NCI-H1436 (cell line): ENCODE measurements at places on chromosomes 6 and 20.

DNA sequence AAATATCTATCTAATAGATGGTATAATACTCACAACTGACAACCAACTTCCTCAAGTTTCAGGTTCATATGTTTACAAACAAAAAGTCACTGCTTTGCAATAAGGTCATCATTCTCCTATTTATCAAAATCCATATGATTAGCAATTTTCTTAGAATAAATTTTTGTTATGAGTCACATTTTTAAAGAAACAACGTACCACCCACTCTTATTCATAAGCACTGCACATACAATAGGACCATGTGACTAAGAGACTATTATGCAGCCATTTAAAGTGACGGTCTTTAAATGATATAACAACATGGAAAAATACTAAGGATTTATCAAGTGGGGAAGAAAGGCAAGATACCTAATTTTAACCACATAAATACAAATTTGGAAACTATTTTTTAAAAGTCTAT lies 40.0 kb downstream of the REPS1 start:
- no peak for DNase-seq

GRCh38 chr6:95087394-95088097 lies 489.8 kb upstream of the MANEA start:
- peak; percentile 91 for DNase-seq

DNA sequence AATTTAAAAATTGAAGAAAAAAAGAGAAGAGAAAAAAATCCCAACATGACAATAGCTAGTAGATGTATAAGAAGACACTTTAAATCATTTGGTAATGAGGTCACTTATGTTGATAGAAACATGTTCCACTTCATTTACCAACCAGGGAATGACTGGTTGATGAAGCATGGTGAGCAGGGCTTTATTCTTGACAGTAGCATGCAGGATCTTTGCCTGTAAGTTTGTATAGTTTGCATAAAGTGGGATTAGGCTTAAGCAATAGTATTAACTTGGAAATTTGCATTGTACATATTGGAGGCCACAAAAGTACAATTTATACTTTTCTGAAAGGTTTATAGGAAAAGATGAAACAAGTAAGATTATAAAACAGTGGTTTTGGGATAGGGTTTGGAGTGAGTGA lies 67.0 kb downstream of the NOX3 start:
- DNase-seq: no peak

DNA sequence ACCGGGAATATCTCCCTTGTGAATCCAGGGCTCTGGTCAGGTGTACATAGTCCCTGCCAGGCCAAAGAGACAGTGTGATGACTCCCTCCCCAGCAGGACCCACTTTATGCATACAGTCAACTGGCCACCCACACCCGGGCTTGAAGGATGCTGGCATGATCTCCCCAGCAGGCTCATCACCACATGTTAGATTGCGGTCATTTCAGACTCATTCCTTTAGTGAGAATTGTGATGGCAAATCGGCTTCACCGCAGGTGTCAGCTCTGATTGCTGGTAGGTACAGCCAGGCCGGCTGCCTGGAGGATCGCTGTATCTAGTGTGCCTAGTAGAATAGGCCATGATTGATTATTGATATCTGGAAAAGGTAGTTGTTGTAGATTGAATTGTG lies 24.5 kb downstream of the CD83 start:
- no peak for DNase-seq

DNA sequence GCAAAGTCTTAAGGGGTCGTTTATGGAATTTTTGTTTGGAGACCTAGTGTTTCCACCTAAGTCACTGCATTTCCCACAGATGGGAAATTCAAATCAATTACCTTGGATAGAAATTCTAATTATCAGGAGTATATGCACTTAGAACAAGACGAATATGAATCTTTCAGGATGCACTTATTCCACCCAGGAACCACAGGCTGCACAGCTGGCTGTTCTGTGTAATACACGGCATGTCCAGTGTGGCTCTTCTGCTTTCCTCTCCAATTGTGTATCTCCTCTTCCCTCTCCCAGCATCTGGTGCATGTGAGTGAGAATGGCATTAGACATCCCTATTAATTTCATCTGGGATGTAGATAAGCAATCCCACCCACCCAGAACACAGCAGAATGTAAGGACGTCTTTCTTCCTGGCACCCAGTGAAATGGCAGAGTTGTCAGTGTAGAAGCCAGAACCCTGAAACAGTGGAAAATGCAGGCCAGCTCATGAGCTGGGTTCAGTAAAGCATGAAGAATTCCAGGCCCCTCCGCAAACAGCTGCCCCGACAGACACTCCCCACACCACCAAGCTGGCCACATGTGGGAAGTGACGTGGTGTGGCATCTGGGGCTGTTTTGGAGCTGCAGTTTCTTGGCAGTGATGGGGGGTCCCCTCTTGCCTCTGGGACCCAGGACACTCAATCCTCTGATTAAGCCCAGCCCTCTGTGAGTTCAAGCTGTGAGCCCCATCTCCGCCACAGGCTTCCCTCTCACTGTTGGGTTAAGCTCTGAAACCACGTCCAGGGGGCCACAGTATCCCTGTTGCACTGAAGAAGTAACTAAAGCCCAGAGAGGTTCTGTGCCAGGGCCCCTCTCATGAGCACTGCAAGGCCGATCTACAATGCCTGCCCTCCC lies 180.1 kb upstream of the CST7 start:
- DNase-seq: no peak

GRCh38 chr6:34189806-34190503 lies 44.1 kb upstream of the GRM4 start:
- DNase-seq: no peak

GRCh38 chr20:44582311-44583025 lies at the start of gene PKIG:
Gene PKIG (plus strand): TSS chr20:44582579. CDS start chr20:44614557, 31,978 bp downstream.
- no peak for DNase-seq

DNA sequence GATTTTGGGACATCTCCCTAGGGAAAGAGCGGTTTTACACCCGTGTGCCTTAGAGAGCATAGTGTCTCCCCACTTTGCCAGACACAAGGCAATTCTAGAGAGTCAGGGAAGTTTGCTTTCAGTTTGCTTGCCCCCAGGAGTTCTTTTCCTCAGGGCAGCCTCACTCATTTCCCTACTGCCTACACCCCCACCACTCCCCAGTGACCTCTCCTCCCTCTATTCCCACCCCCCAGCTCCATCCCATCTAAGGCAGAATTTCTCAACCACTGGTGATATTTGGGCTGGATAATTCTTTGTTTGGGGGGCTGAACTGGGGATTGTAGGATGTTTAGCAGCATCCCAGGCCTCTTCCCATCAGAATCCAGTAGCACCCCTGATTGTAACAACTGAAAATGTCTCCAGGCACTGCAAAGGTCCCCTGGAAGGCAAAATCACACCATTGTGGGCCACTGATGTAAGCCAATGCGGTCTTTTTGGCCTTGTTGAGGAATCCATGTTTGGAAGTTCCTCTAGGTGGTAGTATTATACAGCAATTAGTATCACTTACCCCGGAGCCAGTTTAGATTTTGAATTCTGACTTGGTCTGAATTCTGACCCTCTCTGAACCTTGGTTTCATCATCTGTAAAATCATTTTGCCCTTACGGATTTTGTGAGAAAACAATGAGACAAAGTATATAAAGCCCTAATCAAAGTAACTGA lies 1.3 kb downstream of the EPPIN start:
- DNase-seq: no peak

DNA sequence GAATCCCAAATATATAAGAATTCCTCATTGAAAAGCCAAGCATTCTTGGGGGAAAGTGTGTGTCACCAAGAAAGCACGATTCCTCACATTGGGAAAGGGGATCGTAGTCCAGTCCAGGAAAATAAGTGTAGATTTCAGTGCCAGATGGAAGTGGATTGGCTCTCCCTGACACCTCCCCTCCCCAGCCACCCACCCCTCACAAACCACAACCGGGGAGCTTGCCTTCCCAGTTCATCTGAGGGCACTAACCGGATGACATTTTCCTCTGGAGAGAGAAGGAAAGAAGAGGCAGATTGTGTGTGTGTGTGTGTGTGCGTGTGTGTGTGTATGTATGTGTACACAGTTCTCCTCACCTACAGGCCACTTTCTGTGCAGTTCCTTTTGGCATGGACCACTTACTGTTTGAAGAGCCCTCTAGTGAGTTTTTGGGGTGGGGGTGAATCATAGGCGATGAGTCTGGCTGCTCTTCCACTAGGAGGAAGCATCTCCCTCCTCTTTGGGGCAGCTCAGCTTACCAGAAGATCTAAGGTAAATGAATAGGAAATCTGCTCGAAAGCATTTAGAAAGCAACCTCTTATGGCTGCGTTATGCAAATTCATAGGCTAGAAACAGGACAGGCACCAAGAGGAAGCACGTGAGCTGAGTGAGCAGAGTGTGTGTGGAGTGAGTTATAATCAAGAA lies 20.8 kb downstream of the DAAM2 start:
- peak; percentile 57 for DNase-seq

GRCh38 chr6:90241229-90241880 lies 55.3 kb downstream of the BACH2 start:
- DNase-seq: no peak

- no peak for DNase-seq
Measured at GRCh38 chr6:147666255-147666654, 157.8 kb downstream of the SAMD5 start.

GRCh38 chr6:104969785-104970581 lies 13.1 kb downstream of the LIN28B start:
- DNase-seq: no peak

DNA sequence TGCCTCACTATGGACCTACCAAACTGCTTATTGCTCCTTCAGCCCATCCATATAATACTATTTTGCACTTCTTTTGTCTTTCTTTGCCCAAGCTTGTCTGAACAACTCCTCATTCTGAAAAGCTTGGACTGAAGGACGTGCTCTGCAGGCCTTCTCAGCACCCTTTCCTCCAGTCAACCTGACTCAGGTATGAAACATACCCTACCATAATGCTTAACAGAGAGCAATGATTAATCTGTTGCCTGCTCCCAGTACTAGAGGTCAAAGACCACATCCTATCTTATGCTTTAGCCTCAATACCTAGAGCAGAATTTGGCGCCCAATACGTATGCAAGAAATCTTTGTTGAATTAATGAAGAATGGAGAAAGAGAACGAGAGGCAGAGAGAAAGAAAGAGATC lies 55.2 kb downstream of the ATXN1 start:
- DNase-seq: no peak

DNA sequence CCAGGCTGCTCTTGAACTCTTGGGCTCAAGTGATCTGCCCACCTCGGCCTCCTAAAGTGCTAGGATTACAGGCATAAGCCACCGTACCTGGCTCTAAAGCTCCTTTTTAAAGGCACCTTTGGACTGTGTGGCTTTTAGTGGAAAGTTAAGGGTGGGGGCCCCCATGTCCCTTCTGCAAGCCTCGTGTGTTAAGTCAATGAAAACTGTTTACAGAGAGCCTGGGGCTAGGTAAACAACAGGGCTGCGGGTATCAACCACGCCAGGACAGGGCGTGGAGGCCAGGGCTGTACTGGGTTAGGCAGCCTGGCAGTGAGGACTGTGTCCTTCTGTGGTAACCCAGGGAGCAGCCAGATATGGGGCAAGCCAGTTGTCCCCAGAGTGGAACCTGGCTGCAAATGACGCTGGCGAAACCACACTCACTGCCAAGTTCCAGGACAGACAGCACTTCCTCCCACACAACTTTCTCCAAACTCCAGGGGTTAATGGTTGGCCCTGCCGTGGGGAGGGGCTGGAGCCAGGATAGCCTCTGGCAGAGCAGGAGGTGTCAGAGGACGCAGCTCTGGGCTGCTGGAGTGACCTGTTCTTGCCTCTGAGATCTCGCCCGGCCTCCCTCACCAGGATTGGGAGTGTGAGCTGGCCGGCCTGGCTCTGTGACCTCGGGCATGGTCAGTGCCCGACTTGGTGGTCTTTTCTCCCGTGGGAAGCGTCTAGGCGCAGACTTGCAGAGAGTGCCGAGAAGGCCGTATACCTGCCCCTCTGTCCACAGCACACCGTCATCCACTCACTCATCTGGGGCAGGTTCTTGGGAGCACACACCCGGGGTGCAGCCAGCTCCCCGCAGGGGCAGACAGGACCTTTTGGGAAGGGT lies 3.2 kb downstream of the SLC17A9 start:
- DNase-seq: no peak

GRCh38 chr6:13511913-13512717 lies 24.7 kb upstream of the GFOD1 start:
- no peak for DNase-seq

GRCh38 chr6:157905590-157906342 lies 75.9 kb upstream of the SYNJ2 start:
- no peak for DNase-seq

- DNase-seq: no peak
Measured at GRCh38 chr20:53989401-53989800, 81.0 kb downstream of the BCAS1 start.

- peak; percentile 77 for DNase-seq
Measured at GRCh38 chr20:53162251-53162835, 190.2 kb downstream of the TSHZ2 start.

DNA sequence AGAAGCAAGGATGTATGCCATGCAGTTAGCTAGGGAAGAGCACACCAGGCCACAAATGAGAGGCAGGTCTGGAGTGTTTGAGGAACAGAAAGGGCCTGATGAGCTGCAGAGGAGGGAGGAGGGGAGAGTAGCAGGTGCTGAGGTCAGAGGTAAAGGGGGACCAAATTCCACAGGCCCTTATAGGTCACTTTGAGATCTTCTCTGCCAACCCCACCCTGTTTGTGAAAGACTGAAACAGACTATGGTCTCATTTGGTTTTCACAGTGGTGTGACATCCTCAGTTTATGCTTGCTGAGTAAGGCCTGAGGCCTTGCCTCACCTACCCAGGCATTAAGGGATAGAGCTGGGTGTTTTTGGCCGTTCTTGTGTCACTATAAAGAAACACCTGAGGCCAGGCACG lies 187.7 kb upstream of the MYLIP start:
- no peak for DNase-seq

- DNase-seq: no peak
Measured at GRCh38 chr6:159104931-159105330, 60.1 kb upstream of the TAGAP start.

- DNase-seq: no peak
Measured at GRCh38 chr20:48166082-48166835, 381.0 kb upstream of the SULF2 start.

GRCh38 chr6:55281215-55281614 lies 46.1 kb upstream of the GFRAL start:
- no peak for DNase-seq
